Activated T-cell treated with anti-CD3 and anti-CD28 coated beads for 4 hours (primary cell): ENCODE measurements at places on chromosomes 16 and 17.

DNA sequence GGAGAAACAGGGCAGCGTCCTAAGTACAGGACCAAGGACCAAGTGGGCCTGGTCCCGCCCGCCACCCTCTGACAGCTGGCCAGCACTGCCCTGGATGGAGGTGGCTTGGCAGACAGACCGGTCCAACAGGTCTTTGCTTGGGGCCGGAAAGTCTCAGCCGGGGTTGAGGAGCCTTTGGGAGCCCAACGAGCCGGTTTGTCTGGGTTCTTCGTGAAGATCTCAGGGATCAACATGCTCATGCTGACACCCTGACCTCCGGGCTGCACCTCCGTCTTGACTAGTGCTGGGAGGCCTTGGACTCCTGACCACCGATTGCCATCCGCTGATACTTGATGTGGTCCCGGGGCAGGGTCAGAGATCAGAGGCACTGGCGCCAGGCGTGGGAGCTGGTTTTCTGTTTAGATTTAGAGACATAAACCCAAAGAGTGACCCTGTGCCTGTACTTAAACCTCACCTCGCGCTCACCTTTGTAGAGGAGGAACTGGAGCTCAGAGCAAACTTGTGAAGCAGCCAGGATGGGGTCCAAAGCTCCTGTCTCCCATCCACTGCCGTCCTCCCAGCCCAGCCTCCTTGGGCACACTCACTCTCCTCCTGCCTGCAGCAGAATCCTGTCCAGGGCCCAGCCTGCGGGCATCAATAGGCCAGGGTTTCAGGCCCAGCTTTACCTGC, 92.1 kb upstream of the GSE1 start:
- no peak for DNase-seq

DNA sequence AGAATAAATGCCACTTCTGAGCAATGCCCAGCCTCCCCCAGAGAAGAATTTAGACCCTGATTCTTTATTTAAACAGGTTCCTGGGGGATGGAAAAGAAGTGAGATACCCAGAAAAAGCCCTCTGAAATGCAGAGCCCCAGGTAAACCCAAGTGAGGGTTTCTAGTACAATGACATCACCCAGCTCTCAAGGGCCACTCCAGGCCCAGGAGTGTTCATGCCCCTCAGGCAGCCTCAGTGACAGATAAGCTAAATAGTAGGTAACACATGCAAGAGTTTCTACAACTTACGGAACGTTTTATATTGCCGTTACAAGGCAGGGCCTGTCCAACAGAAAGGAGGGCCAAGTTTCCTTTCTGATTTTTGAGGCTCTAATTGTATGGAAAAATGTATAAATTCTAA, 683.7 kb upstream of the SALL1 start:
- no peak for DNase-seq

- no peak for DNase-seq
Observed at GRCh38 chr17:72622661-72623433, 469.6 kb downstream of the SLC39A11 start.

GRCh38 chr17:48663134-48663924, 37.2 kb upstream of the HOXB9 start:
- no peak for DNase-seq

DNA sequence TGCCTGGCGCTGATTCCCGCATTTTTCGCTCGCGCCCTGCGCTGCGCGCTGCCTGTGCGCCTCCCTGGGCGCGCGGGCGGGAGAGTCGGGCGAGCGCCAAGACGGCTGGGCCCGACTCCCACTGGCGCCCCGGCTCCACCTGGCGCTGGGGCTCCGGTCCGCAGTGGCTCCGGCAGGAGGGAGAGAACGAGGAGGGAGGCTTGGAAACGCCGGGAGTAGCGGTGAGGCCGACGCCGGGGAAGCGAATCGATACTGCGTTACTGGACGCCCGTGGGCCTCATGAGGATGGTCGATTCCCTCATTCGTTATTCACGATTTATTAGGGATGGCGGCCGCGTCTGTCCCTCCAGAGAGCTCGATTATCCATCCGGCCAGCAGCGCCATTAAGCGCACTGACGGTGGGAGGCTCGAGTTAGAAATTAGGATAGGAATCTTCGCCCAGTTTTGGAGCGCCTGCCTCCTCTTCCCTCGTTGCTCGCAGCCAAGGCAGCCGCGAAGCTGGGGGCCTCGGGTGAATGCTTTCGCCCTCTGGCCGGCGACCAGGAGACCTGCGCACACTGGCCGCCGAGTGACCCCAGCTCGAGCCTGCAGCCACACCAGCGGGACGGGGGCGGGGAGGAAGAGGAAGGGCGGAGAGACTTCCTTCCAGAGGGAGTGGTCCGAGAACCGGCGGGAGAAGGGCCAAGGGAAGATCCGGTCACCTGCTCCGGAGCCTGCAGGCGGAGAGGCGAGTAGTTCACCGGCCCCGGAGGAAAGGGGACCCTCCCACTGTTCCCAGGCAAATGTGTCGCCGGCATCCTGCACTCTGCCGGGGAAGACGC, 1.3 kb upstream of the PCGF2 start:
- no peak for DNase-seq

- no peak for DNase-seq
Observed at GRCh38 chr17:4504188-4504587, 5.5 kb downstream of the SPNS2 start.

GRCh38 chr17:29722411-29723198, 99.9 kb upstream of the CORO6 start:
- DNase-seq, result peak; percentile 21

DNA sequence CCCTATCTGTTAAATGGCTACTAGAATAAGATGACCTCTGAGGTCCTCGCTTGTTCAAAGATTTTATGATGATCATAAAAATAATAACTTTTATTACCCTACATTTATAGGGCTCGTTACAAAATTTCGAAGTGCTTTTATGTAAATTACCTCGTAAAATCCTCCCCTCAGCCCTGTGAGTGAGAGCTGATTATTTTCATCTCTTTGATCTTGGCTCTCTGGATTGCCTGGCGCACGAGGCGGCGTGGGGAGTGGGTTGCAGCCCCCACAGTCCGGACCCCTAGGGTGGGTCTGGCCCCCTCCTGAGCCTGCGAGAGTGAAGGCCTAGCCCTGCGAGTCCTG, 1.6 kb downstream of the SDK2 start:
- DNase-seq, result no peak

DNA sequence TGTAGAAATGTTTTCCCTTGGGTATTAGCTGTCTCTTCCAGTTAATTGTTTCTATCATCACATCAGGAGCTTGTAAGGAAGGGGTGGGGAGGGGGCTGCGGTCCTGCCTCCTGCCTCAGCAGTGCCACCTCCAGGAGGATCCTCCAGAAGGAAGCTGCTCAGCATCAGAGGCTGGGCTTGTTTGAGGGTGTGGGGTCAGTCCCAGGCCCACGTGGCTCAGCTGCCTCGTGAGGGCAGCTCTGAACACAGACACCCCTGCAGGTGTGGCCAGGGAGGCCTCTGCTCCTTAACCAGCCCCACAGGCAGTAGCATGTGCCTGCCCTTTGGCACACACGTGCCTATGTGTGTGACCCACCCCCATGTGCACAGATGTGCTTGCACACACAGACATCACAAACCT, 46.3 kb downstream of the MRM1 start:
- no peak for DNase-seq

- peak; percentile 63 for DNase-seq
Observed at GRCh38 chr16:67883872-67884261, 818 bp upstream of the NRN1L start.

GRCh38 chr16:89138843-89139520, 32.6 kb upstream of the CDH15 start:
- DNase-seq, result no peak

GRCh38 chr16:29009050-29009837, 24.4 kb downstream of the LAT start:
- no peak for DNase-seq

GRCh38 chr17:57956291-57957119, 1.3 kb upstream of the CUEDC1 start:
- DNase-seq, result no peak

DNA sequence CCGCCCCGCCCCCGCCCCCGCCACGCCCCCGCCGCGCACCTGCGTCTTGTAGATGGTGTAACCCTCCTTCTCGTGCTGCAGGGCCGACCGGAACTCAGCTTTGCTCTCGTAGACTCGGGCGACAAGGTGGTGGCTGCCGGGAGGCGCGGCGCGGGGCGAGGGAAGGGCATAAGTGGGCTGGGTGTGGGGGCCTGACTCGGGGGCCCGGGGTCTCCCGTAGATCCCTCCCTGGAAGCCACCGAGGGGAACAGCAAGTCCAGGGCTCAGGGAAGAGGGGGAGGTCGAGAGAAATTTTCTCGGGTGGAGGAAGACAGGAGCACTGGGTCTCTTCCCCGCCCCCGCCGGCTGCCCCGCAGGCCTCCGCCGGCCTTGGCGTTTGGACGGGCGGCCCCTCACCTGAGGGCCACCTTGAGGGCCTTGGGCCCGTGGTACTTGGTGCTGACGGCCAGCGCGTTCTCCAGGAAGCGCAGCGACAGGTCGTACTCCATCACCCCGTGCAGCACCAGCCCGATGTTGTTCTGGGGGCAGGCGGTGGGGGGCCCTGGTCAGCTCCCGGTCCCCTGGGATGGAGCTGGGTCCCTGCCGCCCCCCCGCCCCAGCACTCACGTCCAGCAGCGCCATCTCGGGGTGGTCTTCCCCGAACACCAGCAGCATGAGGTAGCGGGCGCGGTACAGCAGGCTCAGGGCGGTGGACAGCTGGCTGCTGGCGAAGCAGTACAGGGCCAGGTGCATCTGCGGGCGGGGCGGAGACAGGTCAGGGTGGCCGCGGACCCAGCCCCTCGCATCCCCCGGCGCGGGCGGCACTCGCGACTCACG, 19.4 kb downstream of the CLUH start:
- no peak for DNase-seq

DNA sequence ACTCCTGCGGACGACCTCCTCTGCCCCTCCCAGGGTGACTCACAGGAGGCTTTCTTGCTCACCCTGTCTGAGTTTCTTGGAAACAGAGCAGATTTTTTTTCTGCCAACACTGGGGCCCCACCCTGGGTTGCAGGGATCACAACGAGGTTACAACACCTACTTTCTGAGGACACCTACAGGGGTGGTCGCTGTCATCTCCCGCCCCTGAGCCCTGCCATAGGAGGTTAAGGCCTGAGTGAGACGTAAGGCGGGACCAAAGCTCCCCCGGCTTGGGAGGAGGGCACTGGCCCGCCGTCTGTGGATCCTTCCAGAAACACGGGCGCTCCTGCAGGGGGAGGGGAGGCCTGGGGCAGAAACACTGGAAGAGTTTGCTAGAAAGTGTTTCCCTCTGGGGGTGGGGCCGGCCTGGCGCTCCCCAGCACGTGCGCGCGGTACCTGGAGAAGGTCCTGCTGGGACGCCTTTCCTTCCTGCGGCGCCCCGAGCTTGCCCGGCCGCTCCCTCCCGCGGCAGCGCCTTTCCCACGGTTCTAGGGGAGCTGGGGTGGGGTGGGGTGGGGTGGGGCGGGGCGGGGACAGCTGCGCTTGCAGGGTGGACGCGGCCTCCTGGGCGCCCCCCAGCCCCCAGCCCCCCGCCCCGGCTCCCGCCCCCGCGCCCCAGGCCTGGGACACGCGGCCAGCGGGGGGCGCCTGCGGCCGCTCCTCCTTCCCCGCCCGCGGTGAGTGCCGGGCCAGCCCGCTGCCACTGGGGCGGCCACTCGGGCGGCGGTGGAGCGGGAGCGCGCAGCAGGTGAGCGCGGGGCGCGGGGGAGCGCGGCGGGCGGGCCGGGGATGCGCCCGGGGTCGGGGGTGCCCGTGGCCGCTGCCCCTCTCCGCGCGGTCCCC, 20.7 kb upstream of the ADCY7 start:
- peak; percentile 65 for DNase-seq

- no peak for DNase-seq
Observed at GRCh38 chr16:89152831-89153700, 18.5 kb upstream of the CDH15 start.

DNA sequence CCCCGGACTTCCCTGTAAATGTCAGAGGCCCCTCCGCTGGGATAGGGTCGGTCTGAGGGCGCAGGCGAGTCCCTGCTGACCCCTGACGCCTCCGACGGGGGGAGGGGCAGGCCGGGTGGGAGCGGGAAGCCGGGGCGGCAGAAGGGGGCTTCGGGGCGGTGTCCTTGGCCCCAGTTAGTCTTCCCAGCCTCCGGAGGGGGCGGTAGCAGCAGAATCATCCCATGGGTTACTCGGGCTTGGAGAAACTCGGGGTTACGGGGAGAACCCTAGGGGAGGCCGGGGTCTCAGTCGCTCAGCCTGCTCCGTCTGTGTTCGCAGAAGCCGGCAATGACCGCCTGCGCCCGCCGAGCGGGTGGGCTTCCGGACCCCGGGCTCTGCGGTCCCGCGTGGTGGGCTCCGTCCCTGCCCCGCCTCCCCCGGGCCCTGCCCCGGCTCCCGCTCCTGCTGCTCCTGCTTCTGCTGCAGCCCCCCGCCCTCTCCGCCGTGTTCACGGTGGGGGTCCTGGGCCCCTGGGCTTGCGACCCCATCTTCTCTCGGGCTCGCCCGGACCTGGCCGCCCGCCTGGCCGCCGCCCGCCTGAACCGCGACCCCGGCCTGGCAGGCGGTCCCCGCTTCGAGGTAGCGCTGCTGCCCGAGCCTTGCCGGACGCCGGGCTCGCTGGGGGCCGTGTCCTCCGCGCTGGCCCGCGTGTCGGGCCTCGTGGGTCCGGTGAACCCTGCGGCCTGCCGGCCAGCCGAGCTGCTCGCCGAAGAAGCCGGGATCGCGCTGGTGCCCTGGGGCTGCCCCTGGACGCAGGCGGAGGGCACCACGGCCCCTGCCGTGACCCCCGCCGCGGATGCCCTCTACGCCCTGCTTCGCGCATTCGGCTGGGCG, 542 bp downstream of the GUCY2D start:
- DNase-seq, result no peak

DNA sequence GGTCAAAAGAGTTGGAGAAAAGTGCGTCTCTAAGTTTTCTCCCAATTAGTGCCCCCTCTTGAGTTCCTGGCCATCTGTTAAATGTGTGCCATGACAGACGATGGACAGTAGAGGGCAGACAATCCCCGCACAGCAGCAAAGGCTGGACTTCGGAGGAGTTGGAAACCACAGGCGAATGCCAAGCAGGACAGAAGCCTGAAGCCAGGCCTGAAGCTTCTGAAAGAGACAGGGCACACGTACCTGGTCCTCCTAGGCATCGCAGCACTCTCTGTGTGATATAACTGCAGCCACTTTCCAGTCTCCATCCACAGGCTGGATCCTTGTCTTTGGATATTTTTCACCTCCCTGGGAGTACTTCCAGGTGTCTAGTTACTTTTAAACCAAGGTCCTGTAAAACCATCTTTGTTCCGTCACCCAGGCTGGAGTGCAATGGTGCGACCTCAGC, 14.5 kb downstream of the C17orf100 start:
- peak; percentile 19 for DNase-seq

DNA sequence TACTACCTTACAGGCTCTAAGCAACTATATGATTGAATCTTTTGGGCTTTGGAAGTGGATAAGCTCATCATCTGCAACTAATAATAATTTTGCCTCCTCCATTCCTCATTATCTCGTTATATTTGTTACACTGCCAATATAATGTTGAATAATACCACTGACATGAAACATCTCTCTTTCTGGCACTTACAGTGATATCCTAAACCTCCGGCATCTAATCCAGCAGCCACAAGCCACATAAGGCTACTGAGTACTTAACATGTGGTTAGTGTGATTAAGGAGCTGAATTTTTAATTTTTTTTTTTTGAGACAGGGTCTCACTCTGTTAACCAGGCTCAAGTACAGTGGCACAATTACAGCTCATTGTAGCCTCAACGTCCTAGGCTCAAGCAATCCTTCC, 9.6 kb downstream of the CDC42EP4 start:
- no peak for DNase-seq
